Ovary (tissue), 10 donors: ENCODE measurements at places on chromosomes 7 and 10. TPM values are rescaled to one million over a fixed set of nuclear protein-coding genes. Genes with fewer than 3 reads are reported as not detected.

The EMX2 gene
- 21.4 TPM for total RNA-seq

GRCh38 chr7:83211685-83212084, 49.0 kb upstream of the PCLO start:
- H3K36me3 ChIP-seq = no peaks in the 10 kb centered on the region
- H3K27me3 ChIP-seq = no peaks in the 10 kb centered on the region
- no peaks in the 10 kb centered on the region for H3K4me1 ChIP-seq
- no peak for DNase-seq
- H3K27ac ChIP-seq = no peak overlapping the region

DNA sequence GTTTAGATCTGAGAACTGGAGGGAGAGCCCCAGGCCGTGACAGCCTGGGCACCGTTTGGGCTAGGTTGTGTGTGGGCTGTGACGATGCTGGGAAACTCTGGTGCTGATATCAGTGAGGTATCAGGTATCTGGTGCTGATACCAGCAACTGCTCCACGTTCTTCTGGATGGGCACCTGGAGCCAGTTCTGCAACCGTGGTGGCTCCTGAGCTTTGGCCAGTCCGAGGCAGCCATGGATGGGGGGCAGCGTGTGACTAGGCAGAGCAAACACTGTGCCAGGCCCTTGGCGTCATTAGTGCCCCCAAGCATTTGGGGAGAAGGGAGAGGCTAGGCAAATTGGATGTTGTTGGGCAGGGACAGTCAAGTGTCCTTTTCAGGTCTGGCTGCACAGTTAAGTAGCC, 57.9 kb downstream of the ZNF467 start:
- peak overlapping the region; percentile 34 for H3K27ac ChIP-seq
- H3K4me3 ChIP-seq = peak overlapping the region; percentile 56
- H3K4me1 ChIP-seq = peaks cover 6% of the 10 kb centered on the region

DNA sequence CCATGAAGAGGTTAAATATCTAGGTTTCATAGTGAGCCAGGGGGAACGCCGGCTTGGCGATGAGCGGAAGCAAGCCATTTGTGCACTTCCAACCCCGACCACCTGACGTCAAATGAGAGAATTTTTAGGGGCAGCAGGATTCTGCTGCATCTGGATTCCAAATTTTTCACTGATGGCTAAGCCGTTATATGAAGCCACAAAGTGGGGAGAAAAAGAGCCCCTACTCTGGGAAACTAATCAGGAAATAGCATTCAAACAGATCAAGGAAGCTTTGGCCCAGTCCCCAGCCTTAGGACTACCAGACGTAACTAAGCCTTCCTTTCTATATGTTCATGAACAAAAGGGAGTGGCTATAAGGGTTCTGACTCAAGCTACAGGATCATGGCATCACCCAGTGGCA, 12.9 kb upstream of the ADCK2 start:
- no peak overlapping the region for H3K27ac ChIP-seq
- H3K36me3 ChIP-seq = no peaks in the 10 kb centered on the region
- no peaks in the 10 kb centered on the region for H3K4me1 ChIP-seq
- no peaks in the 10 kb centered on the region for H3K27me3 ChIP-seq
- H3K4me3 ChIP-seq = no peak overlapping the region

DNA sequence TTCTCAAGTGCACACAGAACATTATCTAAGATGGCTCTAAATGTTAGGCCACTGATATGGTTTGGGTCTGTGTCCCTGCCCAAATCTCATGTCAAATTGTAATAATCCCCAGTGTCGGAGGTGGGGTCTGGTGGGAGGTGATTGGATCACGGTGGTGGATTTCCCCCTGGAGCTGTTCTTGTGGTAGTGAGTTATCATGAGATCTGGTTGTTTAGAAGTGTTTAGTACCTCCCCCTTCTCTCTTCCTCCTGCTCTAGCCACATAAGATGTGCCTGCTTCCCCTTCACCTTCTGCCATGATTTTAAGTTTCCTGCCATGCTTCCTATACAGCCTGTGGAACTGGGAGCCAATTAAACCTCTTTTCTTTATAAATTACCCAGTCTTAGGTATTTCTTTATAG, 11.2 kb upstream of the GSTK1 start:
- H3K4me1 ChIP-seq = no peaks in the 10 kb centered on the region
- H3K27me3 ChIP-seq = no peaks in the 10 kb centered on the region
- H3K36me3 ChIP-seq = no peaks in the 10 kb centered on the region
- DNase-seq = no peak

GRCh38 chr7:142851919-142852318, 3.0 kb upstream of the EPHB6 start:
- H3K4me1 ChIP-seq = peaks cover 1% of the 10 kb centered on the region
- no peak for DNase-seq
- H3K36me3 ChIP-seq = no peaks in the 10 kb centered on the region
- H3K27me3 ChIP-seq = no peaks in the 10 kb centered on the region
